ENCODE measurements at places on chromosomes 2 and 18.

- DNase-seq, result no peak
These were observed 340.2 kb upstream of the HNRNPA3 start for GRCh38 chr2:176872406-176872805.

DNA sequence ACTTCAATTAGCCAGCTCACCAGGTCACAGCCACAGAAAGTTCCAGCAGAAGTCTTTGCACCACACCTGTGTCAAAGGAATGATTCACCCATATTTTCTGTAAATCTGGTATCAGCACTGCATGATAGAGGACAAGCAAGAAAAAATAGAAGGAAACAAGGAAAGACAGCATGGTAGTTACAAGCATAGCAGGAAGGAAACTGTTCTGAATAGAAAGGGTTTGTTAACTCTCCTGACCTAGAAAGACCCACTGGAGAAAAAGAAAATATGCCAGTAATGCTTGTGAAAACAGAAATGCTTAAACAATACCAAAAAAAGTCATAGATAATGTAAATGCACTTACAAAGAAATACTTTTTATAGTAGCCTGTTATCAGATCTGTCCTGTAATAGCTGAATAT lies 40.8 kb downstream of the SCRN3 start:
- DNase-seq, result no peak

- no peak for DNase-seq
These were observed 6.3 kb downstream of the MTERF4 start for GRCh38 chr2:241095594-241096290.

DNA sequence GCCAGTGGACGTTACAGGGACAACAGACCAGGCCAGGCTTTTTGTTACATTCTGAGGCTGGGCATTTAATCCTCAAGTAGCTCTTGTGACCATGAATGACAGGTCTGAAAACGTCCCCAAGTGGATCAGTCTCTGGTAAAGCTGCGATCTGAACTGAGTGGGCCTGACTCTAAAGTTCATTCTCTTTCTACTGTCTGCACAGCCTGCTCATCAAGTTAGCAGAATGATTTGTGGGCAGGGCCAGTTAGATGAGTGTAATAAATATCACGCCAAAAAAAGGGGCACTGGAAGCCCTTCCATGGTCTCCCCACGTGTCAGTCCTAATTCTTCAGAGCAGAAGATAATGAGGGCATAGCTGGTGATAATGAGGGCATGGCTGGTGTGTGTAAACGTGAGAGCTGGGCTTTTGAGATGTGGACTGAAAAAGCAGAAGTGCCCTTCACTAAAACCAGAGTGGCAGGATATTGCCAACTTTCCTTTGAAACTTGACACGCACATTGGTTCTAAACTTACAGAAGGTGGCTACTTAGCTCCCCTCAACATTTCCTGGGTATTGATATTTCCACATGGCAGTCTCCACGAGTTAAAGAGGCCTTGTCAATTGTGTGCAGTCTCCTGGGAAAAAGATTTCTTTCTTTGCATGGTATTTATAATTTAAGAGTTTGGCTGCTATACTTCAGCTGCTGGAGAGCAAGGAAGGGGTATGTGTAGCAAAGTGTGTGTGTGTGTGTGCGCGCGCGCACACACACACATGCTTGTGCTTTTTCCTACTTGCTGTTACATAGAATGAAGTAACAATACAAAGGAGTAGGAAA lies 72.7 kb upstream of the LYPD6B start:
- DNase-seq, result no peak

DNA sequence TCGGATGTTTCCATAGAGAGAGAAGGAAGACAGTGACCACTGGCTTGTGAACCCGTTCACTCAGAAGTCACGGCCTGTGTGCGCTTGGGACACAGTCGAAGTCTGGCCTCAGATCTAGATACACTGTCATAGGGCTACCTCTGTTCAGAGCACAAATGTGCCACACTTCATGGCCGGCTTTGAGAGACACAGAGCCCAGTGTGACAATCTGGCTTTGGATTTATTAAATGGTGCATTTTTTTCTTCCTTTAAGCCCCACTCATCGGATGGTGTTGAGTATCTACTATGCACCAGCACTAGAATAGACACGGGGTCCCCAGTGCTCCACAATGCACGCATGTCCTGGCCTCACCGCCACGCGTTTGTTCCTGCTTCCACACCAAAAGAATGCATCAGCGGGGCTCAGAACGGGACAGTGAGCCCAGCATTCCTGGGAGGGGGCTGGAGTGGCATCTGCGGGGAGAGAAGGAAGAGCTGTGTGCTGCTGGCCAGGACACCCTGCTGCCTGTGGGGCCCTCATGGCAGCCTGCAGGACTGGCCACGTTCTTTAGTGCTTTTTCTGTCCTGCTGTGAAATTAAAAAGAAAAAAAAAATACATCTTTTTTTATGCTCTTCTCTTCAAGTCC lies 738.9 kb upstream of the SALL3 start:
- DNase-seq, result no peak
